ENCODE measurements at places on chromosomes 1 and 21. TPM values are rescaled to one million over a fixed set of nuclear protein-coding genes. Genes with fewer than 3 reads are reported as not detected.

GRCh38 chr1:76238094-76238628, 163.6 kb downstream of the ST6GALNAC3 start:
- no peaks in the 10 kb centered on the region for H3K4me1 ChIP-seq
- H3K36me3 ChIP-seq = no peaks in the 10 kb centered on the region
- H3K4me3 ChIP-seq = no peak overlapping the region
- H3K27me3 ChIP-seq = no peaks in the 10 kb centered on the region

Gene OR2W3
- not detected for total RNA-seq

Gene LRRC53
- not detected for total RNA-seq

DNA sequence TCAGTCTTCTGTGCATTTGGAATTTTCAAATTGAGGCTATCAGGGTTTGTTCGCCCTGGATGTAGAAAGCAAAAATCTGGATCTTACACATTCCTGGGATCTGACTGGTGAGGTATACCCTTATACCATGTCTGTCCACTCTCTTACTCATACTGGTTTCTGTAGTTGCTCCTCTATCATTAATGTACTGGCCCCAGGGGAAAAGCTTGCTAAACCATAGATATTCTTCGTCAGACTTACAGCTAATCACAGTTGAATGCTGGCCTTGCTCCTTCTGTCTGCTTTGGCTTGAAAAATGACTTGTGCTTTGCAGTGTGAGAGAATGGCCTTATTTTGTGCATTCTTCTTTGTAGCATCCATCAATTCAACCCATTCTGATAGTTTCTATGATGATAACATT, 30.5 kb downstream of the TBCE start:
- H3K27me3 ChIP-seq = no peaks in the 10 kb centered on the region
- no peak overlapping the region for H3K27ac ChIP-seq

- H3K27me3 ChIP-seq = peaks cover 5% of the 10 kb centered on the region
- no peak overlapping the region for H3K27ac ChIP-seq
- no peak for DNase-seq
- peaks cover 10% of the 10 kb centered on the region for H3K4me1 ChIP-seq
These were observed 10.4 kb downstream of the OLIG1 start for GRCh38 chr21:33080376-33080775.

DNA sequence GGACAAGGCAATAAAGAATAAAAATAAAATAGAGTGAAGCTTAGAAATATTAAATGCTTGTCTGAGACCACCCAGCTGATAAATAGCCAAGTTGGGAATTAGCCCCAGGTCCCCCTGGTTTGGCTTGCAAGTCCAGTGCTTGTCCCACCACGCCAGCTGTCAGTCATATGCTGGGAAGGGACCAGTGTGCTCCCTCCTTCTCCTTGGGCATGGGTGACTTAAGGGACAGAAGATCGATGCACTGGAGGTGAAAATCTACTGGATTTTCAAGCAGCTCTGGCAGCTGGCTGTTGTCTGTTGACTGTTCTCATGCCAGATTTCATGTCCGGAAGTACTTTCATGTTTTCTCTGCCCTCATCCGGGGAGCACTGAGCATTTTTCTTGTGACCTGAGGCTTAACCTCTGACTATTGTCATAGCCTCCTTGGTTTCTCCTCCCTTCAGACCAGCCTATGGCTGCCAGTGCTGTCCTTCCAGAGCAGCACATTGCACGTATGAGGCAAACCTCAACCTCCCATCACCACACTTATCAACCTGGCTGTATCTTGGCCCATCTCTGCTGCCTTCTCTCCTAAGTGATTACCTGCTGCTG, 12.4 kb downstream of the LMOD1 start:
- no peak for DNase-seq
- no peaks in the 10 kb centered on the region for H3K4me1 ChIP-seq
- H3K4me3 ChIP-seq = no peak overlapping the region

DNA sequence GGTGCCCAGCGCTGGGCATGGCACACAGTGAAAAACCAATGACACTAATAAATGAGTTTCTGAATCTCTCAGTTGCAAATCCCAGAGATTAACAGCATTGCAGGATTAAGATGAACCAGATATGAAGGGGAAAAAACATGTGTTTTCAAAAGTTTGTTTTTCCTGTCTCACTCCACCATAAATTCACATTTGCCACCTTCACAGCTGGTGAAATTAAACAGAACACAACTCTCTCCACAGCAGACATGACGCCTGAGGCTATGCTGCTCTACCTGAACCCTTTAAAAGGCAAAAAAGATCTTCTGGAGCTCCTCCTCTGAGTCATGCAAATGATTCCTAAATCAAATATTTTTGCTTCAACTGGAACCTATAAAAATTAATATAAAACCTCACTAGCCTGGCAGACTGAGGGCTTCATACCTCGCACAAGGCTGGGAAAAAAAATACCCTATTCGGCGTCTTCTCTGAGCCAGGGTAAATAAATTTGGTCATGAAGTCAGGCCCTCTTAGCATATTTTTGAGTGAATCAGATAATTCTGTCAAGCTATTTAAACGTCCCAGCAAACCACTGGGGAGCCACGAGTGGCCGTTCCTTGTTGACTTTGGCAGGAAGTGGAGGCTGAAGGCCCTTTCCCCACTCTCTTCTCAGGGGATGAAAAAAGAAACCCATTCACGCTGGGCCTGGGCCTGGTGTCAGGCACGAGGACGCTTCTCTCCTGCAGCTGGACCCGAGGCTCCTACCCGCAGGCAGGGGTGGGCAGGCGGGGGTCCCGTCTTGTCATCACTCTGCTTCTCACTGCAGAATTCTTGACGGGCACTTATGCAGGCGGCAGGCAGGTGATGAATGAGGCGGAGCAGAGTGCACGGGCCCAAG, 53.0 kb downstream of the DMRTB1 start:
- H3K4me1 ChIP-seq = no peaks in the 10 kb centered on the region
- H3K27ac ChIP-seq = no peak overlapping the region
- DNase-seq = no peak
- no peaks in the 10 kb centered on the region for H3K27me3 ChIP-seq
- H3K4me3 ChIP-seq = no peak overlapping the region

DNA sequence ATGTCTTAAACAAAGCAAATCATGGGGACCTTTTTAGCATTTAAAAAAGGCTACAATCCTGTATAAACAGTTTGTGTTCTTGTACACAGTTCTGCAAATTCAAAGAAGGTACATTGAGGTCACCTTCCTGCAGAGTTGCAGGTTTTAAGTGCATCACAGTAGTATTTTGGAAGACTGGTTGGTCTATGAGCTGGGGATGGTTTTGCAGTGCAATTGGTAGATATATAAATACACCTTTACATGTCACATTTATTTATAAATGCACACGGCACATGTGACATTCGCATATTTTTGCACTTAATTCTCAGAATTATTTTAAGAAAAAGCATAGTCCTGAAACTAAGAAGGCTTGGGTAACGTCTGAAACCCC, 599 bp upstream of the ITPKB start:
- peak overlapping the region; percentile 91 for H3K27ac ChIP-seq
- no peaks in the 10 kb centered on the region for H3K27me3 ChIP-seq
- peaks cover 31% of the 10 kb centered on the region for H3K4me1 ChIP-seq
- peaks cover 26% of the 10 kb centered on the region for H3K36me3 ChIP-seq
- DNase-seq = no peak

Gene PRAMEF13
- total RNA-seq = not detected

DNA sequence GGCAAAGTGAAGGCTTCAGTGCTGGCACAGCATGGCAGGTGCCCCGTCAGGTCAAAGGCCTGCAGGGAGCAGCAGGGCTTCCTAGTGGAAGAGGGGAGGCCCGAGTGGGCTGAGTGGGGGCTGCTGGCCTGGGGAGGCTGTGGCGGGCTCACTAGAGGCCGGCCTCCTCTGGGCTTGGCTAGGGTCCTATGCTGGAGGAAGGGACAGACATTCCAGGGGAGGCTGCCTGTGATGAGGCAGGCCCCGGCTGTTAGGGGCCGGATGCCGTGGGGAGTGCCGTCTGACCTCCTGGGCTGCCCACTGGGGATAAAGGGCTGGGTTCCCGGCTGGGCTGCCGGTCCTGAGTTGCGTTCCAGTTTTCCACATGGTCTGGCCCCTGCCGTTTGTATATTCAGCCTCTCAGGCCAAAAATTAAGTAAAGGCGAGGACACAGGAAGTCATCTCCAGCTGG, 21.1 kb downstream of the PRXL2B start:
- H3K4me3 ChIP-seq = no peak overlapping the region
- H3K27me3 ChIP-seq = no peaks in the 10 kb centered on the region
- no peaks in the 10 kb centered on the region for H3K4me1 ChIP-seq
- H3K36me3 ChIP-seq = no peaks in the 10 kb centered on the region
- H3K27ac ChIP-seq = no peak overlapping the region

Gene TRIM67
- total RNA-seq = not detected

- no peak overlapping the region for H3K27ac ChIP-seq
- H3K36me3 ChIP-seq = no peaks in the 10 kb centered on the region
- no peak for DNase-seq
- no peak overlapping the region for H3K4me3 ChIP-seq
- peaks cover 6% of the 10 kb centered on the region for H3K4me1 ChIP-seq
These were observed 53.9 kb upstream of the COL18A1 start for GRCh38 chr21:45351061-45351460.

- H3K27ac ChIP-seq = no peak overlapping the region
- no peaks in the 10 kb centered on the region for H3K36me3 ChIP-seq
- no peak overlapping the region for H3K4me3 ChIP-seq
These were observed 2.8 kb upstream of the RAP1GAP start for GRCh38 chr1:21671915-21672314.

GRCh38 chr1:210663730-210664573, 335.2 kb downstream of the HHAT start:
- no peaks in the 10 kb centered on the region for H3K4me1 ChIP-seq
- no peak overlapping the region for H3K27ac ChIP-seq
- no peak overlapping the region for H3K4me3 ChIP-seq
- no peaks in the 10 kb centered on the region for H3K27me3 ChIP-seq
- no peaks in the 10 kb centered on the region for H3K36me3 ChIP-seq

DNA sequence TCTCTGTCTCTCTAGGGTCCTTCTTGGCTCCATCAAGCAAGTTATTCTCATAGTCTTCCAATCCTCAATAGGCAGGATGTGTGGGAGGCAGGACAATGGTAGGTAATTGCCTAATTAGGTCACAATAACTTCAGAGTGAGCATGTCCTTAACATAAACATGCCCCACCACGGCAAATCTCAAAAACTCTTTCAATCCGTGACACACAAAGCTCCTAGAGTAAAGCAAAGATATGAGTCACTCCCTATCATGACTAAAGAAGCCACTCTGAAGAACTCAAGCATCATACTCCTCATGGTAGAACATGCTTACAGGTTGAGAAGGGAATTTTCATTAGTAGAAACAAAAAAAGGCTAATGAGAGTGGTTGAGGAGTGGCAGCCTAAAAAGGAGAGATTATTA, 4.9 kb downstream of the HAO2 start:
- no peaks in the 10 kb centered on the region for H3K36me3 ChIP-seq
- peaks cover 7% of the 10 kb centered on the region for H3K27me3 ChIP-seq
- peak; percentile 2 for DNase-seq
- no peak overlapping the region for H3K27ac ChIP-seq
- H3K4me3 ChIP-seq = no peak overlapping the region
- H3K4me1 ChIP-seq = peaks cover 6% of the 10 kb centered on the region

- DNase-seq = peak; percentile 85
- no peak overlapping the region for H3K27ac ChIP-seq
- peaks cover 4% of the 10 kb centered on the region for H3K27me3 ChIP-seq
- H3K36me3 ChIP-seq = no peaks in the 10 kb centered on the region
- peaks cover 4% of the 10 kb centered on the region for H3K4me1 ChIP-seq
These were observed 193.5 kb upstream of the FMN2 start for GRCh38 chr1:239898062-239898730.

DNA sequence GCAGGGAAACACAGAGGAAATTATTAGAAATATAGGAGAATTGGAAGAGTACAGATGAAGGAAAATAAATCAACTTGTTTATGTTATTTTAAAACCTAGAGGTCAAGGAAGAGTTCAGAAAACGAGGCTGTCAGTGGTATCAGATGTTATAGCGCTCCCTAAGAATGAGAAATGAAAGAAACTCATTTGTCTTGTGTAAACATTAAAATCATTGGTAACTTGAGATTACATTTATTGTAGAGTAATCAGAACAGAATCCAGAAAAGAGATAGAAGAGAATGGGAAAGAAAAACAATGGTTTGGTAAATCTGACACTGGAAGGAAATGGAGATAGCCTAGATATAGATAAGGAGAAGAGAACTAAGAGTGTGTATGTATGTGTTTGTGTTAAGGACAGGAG, 106.4 kb downstream of the ATF6 start:
- H3K27ac ChIP-seq = no peak overlapping the region
- H3K4me3 ChIP-seq = no peak overlapping the region
- H3K4me1 ChIP-seq = no peaks in the 10 kb centered on the region
- DNase-seq = no peak
- H3K36me3 ChIP-seq = peaks cover 11% of the 10 kb centered on the region

DNA sequence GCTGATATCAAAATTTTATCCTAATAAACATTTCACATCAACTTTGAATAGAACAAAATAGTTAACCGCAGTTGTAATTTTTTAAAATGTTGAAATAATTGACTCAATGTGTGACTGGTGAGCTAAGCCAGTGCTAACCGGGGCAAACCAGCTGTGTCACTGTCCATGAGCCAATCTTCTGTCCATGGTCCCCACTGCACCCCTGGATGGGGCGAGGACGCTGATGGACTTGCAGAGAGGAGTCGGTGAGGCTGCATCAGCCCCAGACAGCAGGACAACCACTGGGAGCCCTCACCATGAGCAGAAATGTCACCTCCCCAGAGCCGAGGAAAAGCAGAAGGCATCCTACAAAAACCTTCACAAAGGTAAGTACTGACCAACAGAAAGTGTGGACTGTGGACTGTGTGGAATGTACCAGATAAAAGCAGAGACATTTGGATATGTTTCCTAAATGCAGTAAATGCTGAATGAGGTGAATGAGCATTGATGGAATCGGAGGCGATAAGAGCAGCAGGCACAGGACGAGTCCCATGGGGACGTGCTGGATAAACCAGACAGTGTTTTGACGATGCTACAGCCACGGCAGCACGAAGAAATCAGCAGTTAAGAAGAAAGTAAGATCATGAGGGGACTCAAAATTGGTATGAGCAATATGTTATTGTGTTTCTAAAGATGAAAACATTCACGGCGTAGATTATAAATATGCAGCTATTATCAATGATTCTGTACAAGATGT, 115.0 kb upstream of the BACE2 start:
- H3K4me1 ChIP-seq = no peaks in the 10 kb centered on the region
- no peaks in the 10 kb centered on the region for H3K36me3 ChIP-seq

GRCh38 chr1:232553809-232554208, 76.1 kb downstream of the SIPA1L2 start:
- no peak for DNase-seq
- no peak overlapping the region for H3K27ac ChIP-seq
- peaks cover 10% of the 10 kb centered on the region for H3K4me1 ChIP-seq
- H3K4me3 ChIP-seq = no peak overlapping the region
- H3K36me3 ChIP-seq = no peaks in the 10 kb centered on the region
- H3K27me3 ChIP-seq = peaks cover 4% of the 10 kb centered on the region

DNA sequence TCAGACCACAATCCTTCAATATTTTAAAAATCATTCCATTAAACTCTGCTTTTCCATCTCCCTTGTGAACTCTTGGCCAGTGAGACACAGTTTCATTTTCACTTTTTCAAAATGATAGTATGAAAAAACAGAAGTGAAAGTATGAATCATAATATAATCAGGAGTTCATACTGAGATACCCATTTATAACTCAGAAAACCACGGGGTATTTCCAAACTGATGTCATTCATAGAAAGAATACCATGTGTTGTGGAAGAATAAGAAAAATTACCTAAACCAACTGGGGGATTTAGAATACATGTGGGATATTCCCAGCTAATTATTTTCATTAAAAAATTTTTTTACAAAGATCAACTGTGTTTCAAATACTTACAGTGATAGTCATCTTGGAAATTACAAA, 149.9 kb downstream of the MRPL39 start:
- no peaks in the 10 kb centered on the region for H3K27me3 ChIP-seq
- no peak for DNase-seq
- peaks cover 83% of the 10 kb centered on the region for H3K4me1 ChIP-seq
- peak overlapping the region; percentile 69 for H3K4me3 ChIP-seq
- peak overlapping the region; percentile 92 for H3K27ac ChIP-seq

Gene DYNLT5
- total RNA-seq = not detected
